ENCODE measurements at places on chromosomes 6 and 20. TPM values are rescaled to one million over a fixed set of nuclear protein-coding genes. Genes with fewer than 3 reads are reported as not detected.

The C20orf141 gene
- not detected for polyA plus RNA-seq

The TMEM200A gene
- 1.5 TPM for polyA plus RNA-seq

The CCM2L gene
- not detected for polyA plus RNA-seq

The SNTA1 gene
- polyA plus RNA-seq: 11.8 TPM

DNA sequence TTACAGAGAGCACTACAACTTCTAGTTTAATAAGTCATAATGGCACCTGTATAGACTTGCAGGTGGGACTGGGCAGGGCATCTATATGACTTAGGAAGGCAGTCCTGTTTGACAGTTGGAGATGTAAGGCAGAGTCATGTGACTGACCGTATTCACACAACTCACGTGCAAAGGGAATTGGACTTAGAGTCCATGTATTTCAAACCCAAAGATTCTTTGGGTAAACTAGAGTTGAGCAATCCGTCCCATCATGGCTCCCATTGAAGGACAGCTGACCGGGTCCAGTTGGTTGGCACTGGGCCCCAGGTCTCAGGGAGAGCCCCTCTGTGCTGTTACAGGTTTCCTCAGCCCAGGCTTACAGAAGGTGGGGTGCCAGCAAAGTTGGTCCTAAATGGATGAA, 121.9 kb downstream of the ARID1B start:
- DNase-seq: no peak
- H3K4me3 ChIP-seq: no peak overlapping the region
- no peak overlapping the region for H3K27ac ChIP-seq
- H3K4me1 ChIP-seq: peaks cover 30% of the 10 kb centered on the region

GRCh38 chr6:38524436-38525145, 115.1 kb downstream of the BTBD9 start:
- no peak overlapping the region for H3K4me3 ChIP-seq
- no peaks in the 10 kb centered on the region for H3K36me3 ChIP-seq
- no peaks in the 10 kb centered on the region for H3K27me3 ChIP-seq
- peaks cover 2% of the 10 kb centered on the region for H3K4me1 ChIP-seq
- DNase-seq: no peak

DNA sequence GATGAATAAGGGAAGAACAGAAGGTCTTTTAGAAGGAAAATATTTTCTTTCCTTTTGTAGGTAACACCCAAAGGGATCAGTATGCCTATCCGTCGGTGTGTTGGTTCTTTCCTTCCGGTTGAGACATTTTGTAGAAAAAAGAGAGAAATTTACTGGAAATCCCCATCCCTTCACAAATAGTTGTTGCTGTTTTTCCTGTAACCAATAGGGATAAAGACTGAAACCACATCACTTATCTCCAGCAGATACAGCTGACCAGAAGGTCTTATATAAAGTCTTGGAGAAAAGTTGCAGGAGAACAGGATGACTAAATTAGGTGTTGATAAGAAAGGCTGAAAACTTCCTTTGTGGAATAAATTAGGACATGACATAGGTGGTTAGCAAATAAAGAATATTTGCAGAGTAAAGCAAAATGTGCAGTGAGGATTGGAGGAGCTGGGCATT, 14.8 kb upstream of the HLA-DRB1 start:
- H3K27me3 ChIP-seq: no peaks in the 10 kb centered on the region
- no peak overlapping the region for H3K27ac ChIP-seq
- H3K36me3 ChIP-seq: no peaks in the 10 kb centered on the region
- no peak for DNase-seq
- H3K4me3 ChIP-seq: no peak overlapping the region

GRCh38 chr6:8535519-8535918, 100.2 kb upstream of the SLC35B3 start:
- H3K4me1 ChIP-seq: no peaks in the 10 kb centered on the region
- no peaks in the 10 kb centered on the region for H3K36me3 ChIP-seq
- no peak for DNase-seq
- no peaks in the 10 kb centered on the region for H3K27me3 ChIP-seq
- H3K27ac ChIP-seq: no peak overlapping the region

- no peak for DNase-seq
- H3K36me3 ChIP-seq: no peaks in the 10 kb centered on the region
- no peak overlapping the region for H3K27ac ChIP-seq
These were observed 4.4 kb downstream of the CD83 start for GRCh38 chr6:14121936-14122344.

GRCh38 chr6:98920904-98921431, 26.8 kb downstream of the FBXL4 start:
- DNase-seq: no peak
- no peak overlapping the region for H3K27ac ChIP-seq
- H3K4me1 ChIP-seq: no peaks in the 10 kb centered on the region
- H3K27me3 ChIP-seq: no peaks in the 10 kb centered on the region
- H3K4me3 ChIP-seq: no peak overlapping the region
- peaks cover 8% of the 10 kb centered on the region for H3K36me3 ChIP-seq

GRCh38 chr20:1184638-1185315, at the start of gene TMEM74B:
TMEM74B (minus strand) TSS chr20:1184981; CDS start chr20:1183801, 1,180 bp downstream.
- H3K36me3 ChIP-seq: no peaks in the 10 kb centered on the region
- H3K4me3 ChIP-seq: no peak within 1 kb of the TSS
- H3K4me1 ChIP-seq: no peaks in the 10 kb centered on the region
- no peak for DNase-seq

DNA sequence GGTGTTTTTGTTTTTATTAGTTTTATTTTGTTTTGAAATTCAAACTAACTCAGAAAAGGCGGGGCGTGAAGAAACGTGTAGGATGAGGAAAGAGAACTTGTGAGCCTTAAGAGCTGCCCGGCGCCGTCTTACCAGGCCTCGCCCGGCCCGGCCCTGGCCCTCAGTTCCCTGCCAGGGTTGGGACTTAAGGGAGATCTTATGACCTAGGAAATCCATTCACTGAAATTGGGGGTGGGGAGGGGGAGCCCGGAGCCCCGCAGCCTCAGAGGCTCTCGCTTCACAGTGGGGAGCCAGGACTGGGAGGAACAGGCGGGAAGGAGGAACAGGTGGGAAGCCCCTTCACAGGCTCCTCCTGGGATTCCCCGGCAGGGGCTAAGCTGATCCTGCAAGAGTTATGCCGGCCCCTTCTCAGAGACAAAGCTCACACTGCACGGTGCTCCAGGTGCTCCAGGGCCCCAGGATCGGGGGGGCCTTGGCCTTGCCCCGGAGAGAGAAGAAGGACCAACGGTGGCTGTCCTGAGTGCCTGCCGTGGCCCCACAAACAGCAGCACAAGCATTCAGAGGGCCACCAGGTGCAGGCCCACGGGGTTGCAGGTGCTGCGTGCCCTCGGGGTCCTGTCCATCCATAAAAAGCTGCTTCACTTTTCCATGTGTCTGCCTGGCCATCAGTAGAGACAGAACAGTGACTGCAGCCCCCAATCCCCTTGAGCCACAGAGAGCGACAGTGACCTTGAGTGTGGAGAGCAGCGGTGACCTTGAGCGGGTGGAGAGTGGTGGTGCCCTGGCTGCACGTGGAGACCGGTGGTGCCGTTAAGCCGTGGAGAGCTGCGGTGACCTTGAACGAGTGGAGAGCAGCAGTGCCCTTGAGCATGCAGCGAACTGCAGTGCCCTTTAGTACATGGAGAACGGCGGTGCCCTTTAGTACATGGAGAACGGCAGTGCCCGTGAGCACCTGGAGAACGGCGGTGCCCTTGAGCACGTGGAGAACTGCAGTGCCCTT, 152.7 kb downstream of the DLL1 start:
- no peaks in the 10 kb centered on the region for H3K27me3 ChIP-seq
- H3K4me1 ChIP-seq: no peaks in the 10 kb centered on the region
- no peak overlapping the region for H3K4me3 ChIP-seq
- H3K27ac ChIP-seq: no peak overlapping the region
- H3K36me3 ChIP-seq: no peaks in the 10 kb centered on the region

GRCh38 chr6:45597424-45597823, 219.7 kb upstream of the SUPT3H start:
- no peak overlapping the region for H3K4me3 ChIP-seq
- H3K4me1 ChIP-seq: no peaks in the 10 kb centered on the region
- no peaks in the 10 kb centered on the region for H3K27me3 ChIP-seq
- H3K27ac ChIP-seq: no peak overlapping the region
- H3K36me3 ChIP-seq: no peaks in the 10 kb centered on the region
- no peak for DNase-seq

DNA sequence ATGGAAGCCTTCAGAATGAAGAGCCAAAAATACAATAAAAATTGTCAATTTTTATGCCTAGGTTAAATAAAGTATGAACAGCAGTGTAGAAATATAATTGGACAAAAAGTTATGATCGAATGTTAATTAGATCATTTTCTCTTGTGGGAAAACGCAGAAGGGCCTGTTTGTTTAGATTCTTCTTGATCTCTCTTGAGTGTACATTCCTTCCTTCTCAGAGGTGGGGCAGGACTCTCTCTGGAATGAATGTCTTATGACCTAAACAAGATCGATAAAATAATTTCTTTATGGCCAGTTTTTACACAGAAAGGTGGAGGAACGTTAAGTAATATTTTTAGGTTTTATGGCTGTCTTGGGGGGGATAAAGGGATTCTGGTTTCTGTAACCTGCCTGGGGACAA, 500.1 kb upstream of the MARCKS start:
- no peaks in the 10 kb centered on the region for H3K4me1 ChIP-seq
- H3K4me3 ChIP-seq: no peak overlapping the region
- no peak overlapping the region for H3K27ac ChIP-seq
- no peaks in the 10 kb centered on the region for H3K27me3 ChIP-seq
- H3K36me3 ChIP-seq: no peaks in the 10 kb centered on the region

DNA sequence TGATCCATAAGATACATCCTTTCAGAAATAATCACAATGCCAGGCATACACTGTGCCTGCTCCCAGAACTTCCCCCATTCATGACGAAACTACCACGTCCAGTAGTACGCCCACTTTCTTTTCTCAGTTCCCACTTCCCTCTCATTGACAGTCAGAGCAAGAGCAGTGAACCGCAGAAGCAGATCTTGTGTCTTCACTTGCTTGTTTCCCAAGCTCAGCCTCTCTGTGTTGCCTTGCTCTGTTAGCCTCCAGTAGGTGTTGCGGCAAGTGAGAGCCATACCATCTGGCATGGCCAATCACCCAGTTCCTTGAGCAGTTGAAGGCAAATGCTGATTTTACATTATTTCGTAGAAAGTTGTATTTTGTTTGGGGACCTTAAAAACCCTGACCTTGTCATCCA, 11.7 kb downstream of the UST start:
- no peaks in the 10 kb centered on the region for H3K36me3 ChIP-seq
- H3K4me3 ChIP-seq: no peak overlapping the region
- peaks cover 34% of the 10 kb centered on the region for H3K4me1 ChIP-seq

DNA sequence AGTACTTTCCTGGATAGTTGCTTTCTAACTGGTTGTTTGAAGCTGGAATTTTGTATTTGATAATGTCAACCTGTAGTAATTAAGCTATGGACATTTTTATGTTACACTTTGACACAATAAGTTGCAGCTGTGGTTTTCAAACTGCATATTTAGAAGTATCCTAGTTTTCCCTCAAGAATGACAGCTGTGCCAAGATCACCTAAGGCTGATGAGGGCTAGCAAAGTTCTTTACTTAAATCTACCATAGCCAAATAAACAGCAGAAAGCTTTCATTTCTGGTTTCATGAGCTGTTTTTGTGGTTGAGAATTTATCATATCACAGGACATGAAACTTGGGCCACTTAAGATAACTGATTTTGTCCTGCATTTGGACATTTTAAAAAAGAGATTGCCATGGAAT, 30.6 kb downstream of the FAM229B start:
- no peaks in the 10 kb centered on the region for H3K4me1 ChIP-seq
- no peaks in the 10 kb centered on the region for H3K27me3 ChIP-seq
- no peak overlapping the region for H3K4me3 ChIP-seq
- no peaks in the 10 kb centered on the region for H3K36me3 ChIP-seq
- H3K27ac ChIP-seq: no peak overlapping the region

- H3K27ac ChIP-seq: no peak overlapping the region
- no peaks in the 10 kb centered on the region for H3K27me3 ChIP-seq
- no peaks in the 10 kb centered on the region for H3K36me3 ChIP-seq
- no peak for DNase-seq
- H3K4me1 ChIP-seq: no peaks in the 10 kb centered on the region
- no peak overlapping the region for H3K4me3 ChIP-seq
These were observed 19.0 kb upstream of the DCDC2 start for GRCh38 chr6:24376871-24377270.

DNA sequence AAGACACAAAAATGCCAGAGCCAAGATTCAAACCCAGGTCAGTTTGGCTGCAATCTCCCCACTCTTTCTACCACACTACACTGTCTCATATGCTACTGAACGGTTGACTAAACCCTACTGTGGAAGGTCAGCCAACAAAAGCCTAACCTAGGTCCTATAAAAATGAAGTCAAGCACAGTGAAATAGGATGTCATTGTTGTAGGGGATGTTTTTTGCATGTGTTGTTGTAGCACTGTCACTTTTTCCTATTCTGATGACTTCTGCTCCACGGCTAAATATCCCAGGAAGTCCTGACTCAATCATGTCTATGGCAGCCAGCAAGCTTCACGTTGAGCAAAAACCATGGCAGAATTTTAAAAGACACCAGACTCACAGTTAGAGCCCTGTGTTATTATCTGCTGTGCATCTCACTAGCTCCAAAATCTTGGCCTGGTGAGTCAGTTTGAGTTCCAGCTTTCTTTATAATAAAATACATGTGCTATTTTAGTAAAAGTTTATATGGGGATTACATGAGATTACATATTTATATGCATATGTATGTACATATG, 322.1 kb upstream of the NT5E start:
- H3K4me1 ChIP-seq: no peaks in the 10 kb centered on the region
- no peak overlapping the region for H3K27ac ChIP-seq
- H3K4me3 ChIP-seq: no peak overlapping the region
- no peaks in the 10 kb centered on the region for H3K36me3 ChIP-seq
- no peak for DNase-seq
- H3K27me3 ChIP-seq: no peaks in the 10 kb centered on the region

DNA sequence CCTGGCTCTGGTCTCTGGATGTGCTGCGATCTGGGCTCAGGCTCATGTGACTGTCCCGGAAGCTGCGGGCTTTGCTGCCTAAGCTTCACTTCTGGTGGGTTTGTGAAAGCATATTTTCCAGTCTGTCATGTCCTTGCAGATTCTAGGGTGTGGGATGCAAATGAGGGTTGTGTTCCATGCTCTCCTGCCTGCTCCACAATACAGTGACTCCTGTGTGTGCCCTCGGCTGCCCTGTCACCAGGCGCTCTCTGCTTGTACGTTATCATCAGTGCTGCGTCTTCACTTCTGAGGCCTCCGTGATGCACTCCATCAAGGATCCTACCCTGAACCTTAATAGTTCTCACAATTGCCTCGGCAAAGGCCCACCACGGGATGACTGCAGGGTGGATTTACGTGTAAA, 84.2 kb downstream of the TTLL2 start:
- no peak for DNase-seq
- no peaks in the 10 kb centered on the region for H3K36me3 ChIP-seq

DNA sequence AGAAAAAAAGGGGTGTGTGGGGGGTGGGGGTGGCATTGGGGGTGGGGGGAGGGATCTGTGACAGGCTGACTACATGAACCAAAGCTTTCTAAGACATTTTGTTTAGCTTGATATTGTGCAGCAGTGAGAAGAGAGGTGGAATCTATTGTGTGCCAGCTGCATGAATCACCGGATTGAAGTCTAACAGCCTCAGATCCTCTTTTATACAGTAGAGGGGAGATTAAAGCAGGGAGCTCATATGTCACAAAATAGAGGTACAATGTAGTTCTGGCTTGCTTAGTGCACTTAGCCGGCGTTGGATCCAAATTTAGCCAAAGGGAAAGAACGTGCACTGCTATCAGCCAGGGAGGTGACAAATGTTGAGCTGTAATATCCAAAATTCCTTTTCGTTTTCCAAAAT, 404.2 kb upstream of the CITED2 start:
- no peak for DNase-seq
- no peak overlapping the region for H3K4me3 ChIP-seq
- H3K27me3 ChIP-seq: no peaks in the 10 kb centered on the region
- H3K27ac ChIP-seq: no peak overlapping the region
- H3K36me3 ChIP-seq: no peaks in the 10 kb centered on the region
- H3K4me1 ChIP-seq: no peaks in the 10 kb centered on the region

GRCh38 chr20:22569353-22569752, 15.0 kb downstream of the FOXA2 start:
- H3K4me1 ChIP-seq: no peaks in the 10 kb centered on the region
- H3K27me3 ChIP-seq: no peaks in the 10 kb centered on the region
- no peaks in the 10 kb centered on the region for H3K36me3 ChIP-seq
- no peak overlapping the region for H3K27ac ChIP-seq
- H3K4me3 ChIP-seq: no peak overlapping the region
- no peak for DNase-seq
